Anterior cingulate cortex (tissue), 58 donors: ENCODE measurements at places on chromosomes 12 and 14.
A peak's percentile ranks its signal among the peaks of the same experiment; 100 is the strongest.

- DNase-seq = no peak
These were observed 75.9 kb downstream of the TMEM121 start for GRCh38 chr14:105602243-105602750.

GRCh38 chr14:81423504-81423903 is 23.4 kb upstream of the STON2 start:
- DNase-seq = no peak

DNA sequence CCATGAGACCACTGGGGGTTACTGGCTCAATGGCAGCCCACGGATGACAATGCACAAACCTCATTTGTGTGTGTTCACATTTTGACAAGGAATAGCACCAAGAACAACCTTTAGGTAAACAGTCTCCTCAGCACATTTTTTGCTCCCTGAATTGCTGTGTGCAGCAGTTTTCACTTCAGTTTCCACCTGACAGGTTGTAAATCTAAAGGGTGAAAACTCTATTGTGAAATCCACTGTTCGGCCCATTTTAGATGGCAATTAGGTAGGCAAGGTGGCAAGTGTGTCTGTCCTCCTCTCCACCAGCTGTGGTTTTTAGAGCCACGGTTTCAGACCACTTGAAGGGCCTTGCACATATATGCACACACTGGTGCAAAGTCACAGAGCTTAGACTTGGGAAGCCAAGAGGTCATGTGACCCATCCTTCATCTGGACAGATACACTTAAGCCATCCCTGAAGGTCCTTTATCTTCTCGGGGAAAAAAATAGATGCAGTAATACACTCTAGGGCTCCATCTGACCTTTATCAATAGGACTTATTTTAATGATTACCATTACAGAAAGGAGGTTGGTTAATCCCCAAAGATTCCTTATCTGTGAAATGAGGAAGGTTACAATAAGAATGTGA is 23.2 kb downstream of the HAL start:
- no peak for DNase-seq

DNA sequence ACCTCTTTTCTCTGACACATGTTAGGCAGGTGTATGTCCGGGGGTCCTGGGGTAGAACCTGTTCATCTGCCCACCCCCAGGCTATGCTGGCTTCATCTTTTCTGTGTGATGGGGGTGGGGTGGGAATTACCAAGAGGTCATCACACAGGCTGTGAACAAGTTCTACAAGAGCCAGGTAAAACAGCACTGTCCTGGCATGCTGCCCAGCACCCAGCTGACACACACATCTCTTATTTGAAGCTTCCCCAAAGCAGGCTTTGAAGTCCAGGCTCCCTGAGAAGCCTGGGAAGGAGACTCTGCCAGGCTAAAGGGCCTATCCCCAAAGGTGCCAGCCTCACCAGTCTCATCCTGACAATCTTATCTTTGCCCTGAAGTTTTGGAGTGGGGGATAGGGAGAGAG is 141.1 kb downstream of the ALG10 start:
- DNase-seq = no peak

DNA sequence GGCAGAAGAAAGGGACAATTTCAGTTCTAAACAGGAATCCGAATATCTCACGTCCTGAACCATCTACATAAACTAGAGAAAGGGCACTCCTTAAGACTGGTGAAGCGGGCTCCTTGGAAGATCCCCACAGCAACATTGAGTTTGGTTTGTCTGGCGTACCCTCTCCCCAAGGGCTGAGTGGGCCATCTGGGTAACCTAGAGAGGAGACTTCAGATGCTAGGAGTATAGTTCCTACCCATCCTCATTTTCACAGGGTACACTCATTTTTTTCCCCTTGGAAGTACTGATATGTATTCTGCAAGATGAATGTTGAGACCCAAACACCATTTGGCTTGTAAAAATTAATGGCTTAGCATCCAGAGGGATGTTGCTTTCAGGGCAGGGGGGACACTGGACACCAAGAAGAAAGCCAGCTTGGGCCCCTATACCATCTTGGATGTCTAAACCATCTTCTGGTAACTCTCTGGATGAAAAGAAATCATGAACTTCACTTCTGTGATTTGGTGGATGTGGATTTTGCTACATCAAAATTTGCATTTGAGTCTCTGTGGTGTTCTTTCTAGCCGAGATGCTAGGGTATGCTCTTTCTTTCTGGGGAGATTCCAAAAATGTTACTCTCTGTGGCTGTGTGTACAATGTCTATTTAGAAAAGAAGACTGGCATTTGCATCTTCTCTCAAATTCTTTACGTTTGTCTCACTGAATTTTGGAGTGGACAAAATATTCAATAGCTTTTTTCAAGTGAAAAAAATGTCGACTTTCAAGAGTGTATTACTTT is 97.7 kb downstream of the ETV6 start:
- no peak for DNase-seq

DNA sequence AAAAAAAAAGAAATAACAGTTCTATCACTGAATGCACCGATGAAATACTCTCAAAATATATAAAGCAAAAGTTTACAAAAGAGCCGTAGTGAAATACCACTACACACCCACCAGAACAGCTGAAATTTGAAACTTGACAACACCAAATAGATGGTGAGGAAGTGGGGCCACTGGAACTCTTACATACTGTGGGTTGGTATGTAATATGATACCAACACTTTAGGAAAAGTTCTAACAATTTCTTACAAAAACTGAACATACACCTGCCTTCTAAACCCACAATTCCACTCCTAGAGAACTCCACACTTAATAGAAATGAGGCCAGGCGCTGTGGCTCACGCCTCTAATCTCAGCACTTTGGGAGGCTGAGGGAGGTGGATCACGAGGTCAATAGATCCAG is 14.1 kb downstream of the EIF5 start:
- no peak for DNase-seq

GRCh38 chr12:1013618-1014489 is 22.8 kb downstream of the ERC1 start:
- no peak for DNase-seq

DNA sequence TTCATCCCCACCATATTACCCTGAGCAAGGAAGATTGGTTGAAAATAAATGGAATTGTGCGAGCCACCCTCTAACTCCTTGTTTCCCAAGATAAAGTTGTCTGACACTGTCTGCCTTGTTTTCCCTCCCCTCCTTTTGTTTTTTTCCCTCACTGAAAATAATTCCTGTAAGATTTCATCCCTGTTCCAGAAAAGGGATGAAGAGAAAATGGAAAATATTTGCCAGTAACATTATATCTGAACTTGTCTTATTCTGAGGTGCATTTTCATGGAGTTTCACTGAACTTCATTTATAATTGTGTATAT is 17.3 kb downstream of the OR9K2 start:
- no peak for DNase-seq

GRCh38 chr12:57089271-57090245 is 644 bp downstream of the NAB2 start:
- peak; percentile 68 for DNase-seq

GRCh38 chr12:67052981-67053380 is 216.2 kb upstream of the CAND1 start:
- no peak for DNase-seq

DNA sequence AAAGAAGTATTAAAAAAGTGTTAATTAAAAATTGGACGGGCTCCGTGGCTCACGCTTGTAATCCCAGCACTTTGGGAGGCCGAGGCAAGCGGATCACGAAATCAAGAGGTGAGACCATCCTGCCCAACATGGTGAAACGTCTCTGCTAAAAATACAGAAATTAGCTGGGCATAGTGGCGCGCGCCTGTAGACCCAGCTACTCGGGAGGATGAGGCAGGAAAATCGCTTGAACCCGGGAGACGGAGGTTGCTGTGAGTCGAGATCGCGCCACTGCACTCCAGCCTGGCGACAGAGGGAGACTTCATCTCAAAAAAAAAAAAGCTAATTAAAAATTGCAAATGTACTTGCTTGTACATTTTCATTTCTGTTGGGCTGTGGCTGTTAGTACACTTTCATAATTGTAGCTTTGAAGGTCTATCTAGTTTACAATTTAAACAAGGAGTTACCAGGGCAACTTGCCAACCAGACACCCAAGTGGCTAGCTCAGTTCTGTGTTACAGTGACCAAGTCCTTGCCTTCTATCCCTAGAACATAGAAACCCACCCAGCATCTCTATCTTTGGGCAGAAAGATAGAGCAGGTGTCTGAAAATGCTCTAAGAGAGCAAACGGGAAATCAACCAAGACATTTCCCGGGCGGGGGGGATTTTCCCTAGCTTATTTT is 1.2 kb downstream of the COA8 start:
- DNase-seq = no peak

GRCh38 chr12:47158792-47159191 is 79.0 kb upstream of the AMIGO2 start:
- no peak for DNase-seq

GRCh38 chr14:61281948-61282275 is 774 bp upstream of the TMEM30B start:
- no peak for DNase-seq

GRCh38 chr12:108788911-108789310 is 57.6 kb upstream of the CORO1C start:
- DNase-seq = no peak

DNA sequence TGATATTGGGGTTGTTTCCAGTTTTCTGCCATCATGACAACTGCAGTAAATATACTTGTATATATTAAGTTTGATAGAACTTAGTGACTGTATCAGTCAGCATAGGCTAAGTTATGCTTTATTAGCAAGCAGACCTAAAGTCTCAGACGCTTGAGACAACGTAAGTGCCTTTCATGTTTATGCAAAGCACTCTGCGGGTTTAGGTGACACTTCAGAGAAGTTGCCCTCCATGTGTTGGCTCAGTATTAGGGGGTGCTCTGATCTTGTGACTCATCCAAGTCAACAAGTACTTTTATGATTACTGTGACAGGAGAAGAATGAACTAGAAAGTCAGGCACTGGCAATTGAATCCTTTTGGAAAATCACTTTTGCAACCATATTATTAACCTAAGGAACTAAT is 13.3 kb upstream of the OTOGL start:
- DNase-seq = no peak

- DNase-seq = peak; percentile 44
These were observed 762 bp downstream of the PPP2R5E start for GRCh38 chr14:63542231-63542999.

DNA sequence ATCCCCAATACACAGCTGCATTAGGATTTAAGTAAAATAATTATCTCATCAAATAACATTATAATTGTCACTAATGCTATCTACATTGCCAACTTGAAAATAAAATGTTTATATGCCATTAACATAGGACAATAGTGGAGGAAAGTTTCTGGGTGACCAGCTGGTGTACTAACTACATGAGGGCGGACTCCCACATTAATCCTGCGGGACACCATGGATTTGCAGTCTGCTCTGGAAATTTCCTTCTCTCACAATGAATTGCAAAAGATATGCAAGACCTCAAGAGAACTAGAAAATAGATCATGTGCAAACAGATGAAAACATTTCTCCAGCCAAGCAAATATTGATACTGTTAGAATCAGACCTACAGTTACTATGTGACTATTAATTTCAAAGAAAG is 390.1 kb downstream of the NAV3 start:
- no peak for DNase-seq
